NCI-H187 treated with DMSO at 0.1 percent for 48 hours (cell line): ENCODE measurements at places on chromosomes 2 and 18.

DNA sequence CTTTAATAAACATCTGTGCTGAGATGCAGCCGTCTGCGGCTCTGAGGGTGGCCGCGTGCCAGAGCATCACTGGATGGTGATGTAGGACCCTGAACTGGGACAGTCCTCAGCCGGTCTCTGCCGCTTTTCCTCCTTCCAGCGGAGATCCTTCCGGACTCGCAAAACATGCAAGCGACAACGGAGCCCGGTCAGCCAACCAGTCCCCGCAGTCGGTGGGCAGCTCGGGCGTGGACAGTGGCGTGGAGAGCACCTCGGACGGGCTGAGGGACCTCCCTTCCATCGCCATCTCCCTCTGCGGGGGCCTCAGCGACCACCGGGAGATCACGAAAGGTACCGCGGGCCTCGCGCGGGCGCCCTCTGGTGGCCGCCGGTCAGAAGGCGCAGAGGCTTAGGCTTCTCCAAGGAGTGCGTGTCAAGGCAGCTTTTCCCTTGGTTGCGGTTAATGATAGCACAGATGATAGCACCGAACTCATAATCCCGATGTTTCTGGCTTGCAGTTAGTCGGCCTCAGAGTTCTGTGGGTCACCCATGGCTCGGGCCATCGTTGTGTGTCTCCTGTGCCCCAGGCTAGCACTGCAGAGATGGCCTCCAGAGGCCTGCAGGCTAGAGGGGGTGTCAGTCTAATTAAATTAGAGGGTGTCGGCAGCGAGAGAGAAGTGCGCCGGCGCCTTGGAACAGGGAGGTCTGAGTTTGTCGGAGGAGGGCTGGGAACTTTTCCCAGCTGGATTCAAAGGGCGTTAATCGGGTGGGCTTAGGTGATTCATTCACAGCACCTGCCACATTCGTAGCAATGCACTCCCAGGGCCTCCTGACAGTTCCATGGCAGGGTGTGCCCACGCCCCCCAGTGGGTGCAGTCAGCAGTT, 38.5 kb downstream of the LPIN1 start:
- DNase-seq: no peak

- DNase-seq: no peak
Measured at GRCh38 chr2:391696-392095, 103.8 kb upstream of the ALKAL2 start.

GRCh38 chr2:160288324-160288723, 88.3 kb upstream of the ITGB6 start:
- DNase-seq: no peak

DNA sequence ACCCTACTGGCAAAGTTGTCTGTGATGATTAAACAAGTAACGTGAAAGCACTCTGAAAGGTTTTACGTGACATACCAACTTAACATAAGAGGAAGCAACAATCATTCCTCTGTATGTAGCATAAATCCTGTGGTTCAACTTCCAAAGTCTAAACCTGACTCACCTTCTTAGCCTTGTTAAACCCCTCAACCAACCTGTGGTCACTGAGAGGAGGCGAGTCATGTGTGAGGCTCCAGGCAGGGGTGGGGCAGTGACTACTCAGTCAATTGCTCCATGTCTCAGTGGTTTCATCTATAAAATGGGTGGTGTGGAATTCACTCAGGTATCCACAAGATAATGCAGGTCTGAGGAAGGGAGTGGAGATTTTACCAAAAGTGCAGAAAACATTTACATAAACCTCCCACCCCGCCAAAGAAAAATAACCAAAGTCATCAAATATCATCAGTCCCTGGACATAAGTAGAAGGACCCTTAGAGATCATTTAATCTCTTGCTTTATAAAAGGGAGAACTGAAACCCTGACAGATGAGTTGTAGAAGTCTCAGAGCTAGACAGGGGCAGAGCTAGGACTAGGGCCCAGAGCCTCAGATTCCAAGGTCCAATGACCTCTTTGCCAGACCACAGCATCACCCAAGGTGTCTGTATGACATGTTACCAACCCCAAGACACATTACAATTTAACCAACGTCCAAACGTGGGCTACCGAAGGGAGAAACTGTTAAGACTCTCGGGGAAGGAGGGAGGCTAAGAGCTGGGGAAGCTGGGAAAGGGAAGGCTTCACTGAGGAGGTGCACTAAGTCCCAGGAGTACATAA, 3.7 kb upstream of the PCBP1 start:
- no peak for DNase-seq

GRCh38 chr2:17878281-17879136, at the start of gene KCNS3:
KCNS3 (plus strand) TSS chr2:17878667; CDS start chr2:17931009, 52,342 bp downstream.
- DNase-seq: no peak
